GF-D8 (cell line): ENCODE measurements at places on chromosomes 1 and 21.

- no peak for DNase-seq
These were observed 4.2 kb upstream of the SIPA1L2 start for GRCh38 chr1:232634096-232634495.

DNA sequence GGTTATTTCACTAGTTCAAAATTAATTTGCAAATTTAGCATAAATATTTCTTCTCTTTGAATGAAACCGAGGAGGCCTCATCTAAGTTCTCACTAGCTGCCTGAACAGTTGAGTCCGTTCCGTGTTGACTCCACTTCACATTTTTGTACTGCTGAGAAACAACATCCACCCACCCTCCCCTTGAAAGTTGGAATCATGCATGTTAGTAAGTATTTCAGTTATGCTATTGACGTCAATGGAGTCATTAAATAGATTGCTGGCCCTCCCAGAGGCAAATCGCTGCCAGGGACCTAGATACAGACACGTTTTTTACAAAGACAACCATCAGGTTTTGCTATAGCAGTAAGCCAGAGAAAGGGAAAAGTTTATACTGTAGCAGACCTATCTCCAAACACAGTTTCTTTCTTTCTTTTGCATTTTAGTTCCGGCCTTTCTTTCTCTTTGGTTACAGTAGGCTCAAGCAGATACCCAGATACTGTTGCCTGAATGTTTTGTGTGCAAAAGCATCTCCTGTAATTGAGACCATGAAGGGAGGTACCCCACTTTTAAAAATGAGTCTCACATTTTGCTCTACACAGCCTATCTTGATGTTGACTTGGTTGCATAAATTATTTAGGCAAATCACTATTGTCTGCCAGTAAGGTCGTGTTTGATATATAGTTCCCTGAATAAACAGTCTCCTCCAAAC is 262.6 kb upstream of the SGIP1 start:
- no peak for DNase-seq

- no peak for DNase-seq
These were observed 8.7 kb downstream of the ZNF687 start for GRCh38 chr1:151290709-151291303.

- DNase-seq = no peak
These were observed 39.2 kb downstream of the CAMK2N1 start for GRCh38 chr1:20446796-20447195.

DNA sequence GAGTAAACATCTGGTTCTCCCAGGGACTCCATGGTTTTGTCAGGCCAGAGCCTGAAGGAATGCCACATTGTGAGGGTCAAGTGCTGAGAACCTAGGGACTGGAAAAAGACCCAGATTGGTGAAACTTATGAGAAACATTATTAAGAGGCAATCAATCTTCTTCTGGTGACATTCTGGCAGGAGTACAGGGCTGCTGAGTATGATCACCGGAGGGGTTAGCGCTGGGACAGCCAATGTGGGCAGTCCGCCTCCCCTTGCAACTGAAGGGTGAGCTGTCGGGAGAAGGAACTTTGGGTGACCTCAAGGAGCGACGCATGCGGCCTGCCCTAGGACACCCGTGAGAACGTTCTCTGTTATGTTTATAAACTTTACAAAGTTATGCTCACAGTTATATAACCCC is 429.0 kb downstream of the LMO4 start:
- DNase-seq = no peak

GRCh38 chr1:207911856-207912760 is 1.2 kb upstream of the CD34 start:
- DNase-seq = no peak

DNA sequence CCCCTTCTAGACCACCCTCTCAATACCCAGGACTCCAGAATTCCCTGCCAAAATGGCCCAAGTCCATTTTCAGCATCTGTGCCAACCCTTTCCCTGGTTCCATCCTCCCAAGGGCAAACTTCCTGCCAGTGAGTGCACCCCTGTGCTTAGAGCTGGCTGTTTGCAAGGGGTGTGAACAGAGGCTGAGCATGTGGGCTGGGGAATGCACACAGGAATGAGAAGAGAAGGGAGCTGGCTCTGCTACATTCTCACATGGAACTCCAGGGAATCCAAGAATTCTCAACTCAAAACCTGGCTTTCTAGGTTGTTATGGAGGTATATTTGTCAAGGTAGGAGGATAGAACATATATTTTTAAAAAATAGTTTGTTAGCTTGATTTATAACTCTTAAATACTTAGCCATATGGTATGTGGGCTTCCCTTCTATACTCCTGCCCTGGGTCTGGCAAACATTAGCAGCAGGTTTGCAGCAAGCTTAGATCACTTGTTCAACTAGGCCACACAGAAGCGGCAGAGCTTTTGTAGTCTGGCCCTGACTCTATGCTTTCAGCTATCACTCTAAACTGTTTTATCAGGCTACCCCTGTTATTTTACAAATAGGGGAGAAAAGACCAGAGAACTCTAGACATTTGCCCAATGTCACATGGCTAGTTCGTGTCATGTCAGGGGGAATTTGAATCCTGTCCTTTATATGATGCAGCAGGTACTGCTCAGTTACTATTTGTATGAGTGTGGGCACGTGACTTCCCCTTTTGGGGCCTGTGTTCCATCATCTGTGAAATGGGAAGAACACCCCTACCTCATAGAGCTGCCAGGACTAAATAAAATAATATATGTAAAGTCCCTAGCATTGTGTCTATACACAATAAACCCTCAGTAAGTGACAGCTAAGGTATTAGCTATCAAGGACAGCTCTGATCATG is 8.1 kb upstream of the STMN1 start:
- DNase-seq = no peak

DNA sequence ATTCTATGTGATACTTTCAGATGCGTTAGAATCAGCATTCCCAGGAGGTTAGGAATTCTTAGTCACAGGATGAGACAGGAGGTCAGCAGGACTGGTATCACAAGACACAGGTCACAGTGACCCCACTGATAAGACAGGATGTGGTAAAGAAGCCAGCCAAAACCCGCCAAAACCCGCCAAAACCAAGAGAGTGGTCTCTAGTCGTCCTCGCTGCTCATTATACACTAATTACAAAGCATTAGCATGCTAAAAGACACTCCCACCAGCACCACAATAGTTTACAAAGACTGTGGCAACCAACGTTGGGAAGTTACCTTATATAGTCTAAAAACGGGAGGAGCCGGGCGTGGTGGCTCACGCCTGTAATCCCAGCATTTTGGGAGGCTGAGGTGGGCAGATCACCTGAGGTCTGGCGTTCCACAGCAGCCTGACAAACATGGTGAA is 13.9 kb upstream of the ACTA1 start:
- DNase-seq = no peak

GRCh38 chr1:87903242-87903641 is 574.6 kb downstream of the LMO4 start:
- DNase-seq = no peak

DNA sequence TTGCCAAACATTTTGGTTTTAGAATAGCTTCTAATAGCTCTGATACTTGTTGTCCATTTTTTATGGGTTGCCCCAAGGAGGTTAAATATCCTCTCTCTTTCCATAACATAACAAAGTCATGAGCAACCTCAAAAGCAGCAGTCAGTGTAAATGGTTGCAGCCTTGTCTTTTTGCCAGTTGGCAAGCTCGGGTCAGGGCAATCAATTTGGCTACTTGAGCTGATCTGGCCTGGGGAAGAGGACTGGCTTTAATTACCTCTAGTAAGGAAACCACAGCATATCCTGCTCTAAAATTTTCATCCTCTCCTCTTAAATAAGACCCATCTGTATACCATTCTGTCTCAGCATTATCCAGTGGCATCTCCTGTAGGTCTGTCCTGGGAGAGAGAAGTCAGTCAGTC is 21.2 kb upstream of the FMO4 start:
- DNase-seq = no peak

DNA sequence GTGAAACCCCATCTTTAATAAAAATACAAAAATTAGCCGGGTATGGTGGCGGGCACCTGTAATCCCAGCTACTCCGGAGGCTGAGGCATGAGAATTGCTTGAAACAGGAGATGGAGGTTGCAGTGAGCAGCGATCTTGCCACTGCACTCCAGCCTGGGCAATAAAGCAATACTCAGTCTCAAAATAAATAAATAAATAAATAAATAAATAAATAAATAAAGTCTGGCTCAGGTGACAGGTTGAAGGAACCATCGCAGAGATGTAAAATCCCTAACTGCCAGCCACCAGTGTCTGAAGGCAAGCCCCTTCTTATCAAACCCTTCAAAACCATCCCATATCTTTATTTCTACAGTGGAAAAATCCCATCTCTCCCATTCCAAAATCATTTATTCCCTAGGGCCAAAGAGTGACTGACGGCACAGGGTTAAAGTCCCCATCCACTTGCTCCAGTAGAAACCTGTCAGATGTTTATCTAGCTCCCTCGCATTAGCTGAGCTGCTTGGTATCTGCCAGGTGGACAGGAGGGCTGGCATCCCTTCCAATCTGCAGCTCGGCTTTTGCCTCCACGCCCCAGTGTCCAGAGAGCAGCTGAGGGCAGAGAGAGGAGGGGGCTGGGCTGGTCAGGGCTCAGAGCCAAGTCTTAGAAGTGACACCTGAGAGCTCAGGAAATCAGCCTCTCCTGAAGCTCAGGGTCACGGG is 5.0 kb downstream of the CSRP1 start:
- DNase-seq = no peak

DNA sequence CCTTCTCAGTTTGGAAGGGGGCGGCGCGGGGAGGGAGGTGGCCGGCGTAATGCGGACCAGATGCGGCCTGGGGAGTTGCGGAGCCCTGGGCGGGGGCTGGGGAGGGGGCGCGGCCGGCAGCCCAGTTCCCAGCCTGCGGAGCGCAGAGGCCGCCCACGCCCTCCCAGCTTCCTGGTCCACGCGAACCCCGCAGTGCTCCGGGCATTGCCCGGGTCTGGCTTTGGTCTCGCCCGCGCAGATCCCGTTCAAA is 695 bp downstream of the DMBX1 start:
- no peak for DNase-seq

- no peak for DNase-seq
These were observed 321.7 kb upstream of the PLXNA2 start for GRCh38 chr1:208565756-208566440.

GRCh38 chr1:153587314-153587713 is 21.7 kb upstream of the S100A2 start:
- DNase-seq = no peak

DNA sequence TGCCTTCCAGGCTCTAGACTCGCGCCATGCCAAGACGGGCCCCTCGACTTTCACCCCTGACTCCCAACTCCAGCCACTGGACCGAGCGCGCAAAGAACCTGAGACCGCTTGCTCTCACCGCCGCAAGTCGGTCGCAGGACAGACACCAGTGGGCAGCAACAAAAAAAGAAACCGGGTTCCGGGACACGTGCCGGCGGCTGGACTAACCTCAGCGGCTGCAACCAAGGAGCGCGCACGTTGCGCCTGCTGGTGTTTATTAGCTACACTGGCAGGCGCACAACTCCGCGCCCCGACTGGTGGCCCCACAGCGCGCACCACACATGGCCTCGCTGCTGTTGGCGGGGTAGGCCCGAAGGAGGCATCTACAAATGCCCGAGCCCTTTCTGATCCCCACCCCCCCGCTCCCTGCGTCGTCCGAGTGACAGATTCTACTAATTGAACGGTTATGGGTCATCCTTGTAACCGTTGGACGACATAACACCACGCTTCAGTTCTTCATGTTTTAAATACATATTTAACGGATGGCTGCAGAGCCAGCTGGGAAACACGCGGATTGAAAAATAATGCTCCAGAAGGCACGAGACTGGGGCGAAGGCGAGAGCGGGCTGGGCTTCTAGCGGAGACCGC is 2.0 kb upstream of the OLIG2 start:
- peak; percentile 43 for DNase-seq

DNA sequence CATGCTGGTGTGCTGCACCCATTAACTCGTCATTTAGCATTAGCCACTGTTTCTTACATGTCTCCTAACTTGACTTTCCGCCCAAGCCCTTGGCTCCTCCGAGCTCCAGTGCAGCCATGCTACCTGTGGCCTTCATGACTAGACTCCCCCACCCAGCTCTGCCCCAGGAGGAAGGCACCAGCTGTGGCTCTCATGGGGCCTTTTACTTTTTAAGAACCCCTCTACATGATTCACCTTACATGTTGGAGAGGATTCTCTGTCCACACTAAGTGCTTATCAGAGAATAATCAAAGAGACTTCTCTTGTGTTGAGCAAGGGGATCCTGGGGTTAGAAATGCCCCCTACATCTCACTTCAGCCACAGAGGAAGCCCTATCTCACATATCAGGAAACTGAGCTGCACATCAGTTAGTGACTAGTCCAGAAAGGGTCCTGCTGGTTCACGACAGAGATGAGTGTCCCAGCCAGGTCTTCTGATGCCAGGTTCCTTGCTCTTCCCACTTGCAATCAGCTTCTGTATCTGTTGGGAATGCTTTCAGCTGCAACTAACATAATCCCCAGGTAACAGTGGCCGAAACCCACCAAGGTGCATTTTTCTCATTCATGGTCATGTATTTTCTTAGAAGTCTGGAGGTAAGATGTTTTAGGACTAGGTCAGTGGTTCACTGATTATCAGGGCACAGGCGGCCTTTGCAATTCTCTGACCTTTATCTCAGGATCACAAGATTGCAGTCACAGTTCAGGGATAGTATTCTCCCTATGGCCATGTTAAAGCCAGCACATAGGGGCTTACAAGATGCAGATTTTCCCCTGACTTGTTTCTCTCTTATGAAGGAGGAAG is 45.9 kb downstream of the KLHDC7A start:
- no peak for DNase-seq

DNA sequence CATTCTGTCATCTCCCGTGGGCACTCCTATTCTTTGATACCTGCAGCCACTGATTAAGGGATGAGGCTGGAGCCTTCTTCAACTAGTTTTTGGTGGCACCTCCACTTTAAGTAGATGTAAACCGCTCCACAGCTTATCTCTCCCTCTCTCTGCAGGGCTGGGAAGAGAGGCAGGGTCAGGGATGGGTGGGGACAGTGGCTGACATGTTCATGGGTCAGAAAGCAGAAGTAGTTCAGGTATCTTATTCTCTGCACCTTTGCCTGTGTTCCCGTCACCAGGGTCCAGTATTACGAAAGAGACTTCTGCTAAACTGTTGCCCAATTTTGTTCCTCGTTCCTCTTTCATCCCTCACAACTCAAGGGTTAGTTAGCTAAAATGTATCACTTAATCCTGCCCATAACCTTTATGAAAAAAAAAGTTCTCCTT is 51.7 kb upstream of the EDEM3 start:
- DNase-seq = peak; percentile 81

- DNase-seq = no peak
These were observed 27.0 kb upstream of the SDHB start for GRCh38 chr1:17080880-17081279.

DNA sequence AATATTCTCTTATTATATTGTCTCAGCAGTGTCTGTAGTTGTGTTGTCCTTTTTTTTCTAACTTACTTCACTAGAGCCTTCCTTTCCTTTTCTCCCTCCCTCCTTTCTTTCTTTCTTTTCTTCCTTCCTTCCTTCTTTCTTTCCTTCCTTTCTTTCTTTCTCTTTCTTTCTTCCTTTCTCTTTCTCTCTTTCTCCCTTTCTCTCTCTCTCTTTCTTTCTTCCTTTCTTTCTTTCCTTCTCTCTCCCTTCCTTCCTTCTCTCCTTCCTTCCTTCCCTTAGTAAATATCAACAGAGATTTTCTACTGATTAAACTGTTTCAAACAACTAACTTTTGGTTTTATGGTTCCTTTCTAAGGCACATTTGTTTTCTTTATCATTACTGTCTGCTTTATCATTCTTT is 43.1 kb upstream of the PGBD5 start:
- no peak for DNase-seq

GRCh38 chr21:36602735-36603134 is 96.2 kb upstream of the SIM2 start:
- DNase-seq = no peak

- DNase-seq = no peak
These were observed 261.9 kb downstream of the RYR2 start for GRCh38 chr1:237303929-237304328.
